ENCODE measurements at places on chromosomes 7 and 10.

DNA sequence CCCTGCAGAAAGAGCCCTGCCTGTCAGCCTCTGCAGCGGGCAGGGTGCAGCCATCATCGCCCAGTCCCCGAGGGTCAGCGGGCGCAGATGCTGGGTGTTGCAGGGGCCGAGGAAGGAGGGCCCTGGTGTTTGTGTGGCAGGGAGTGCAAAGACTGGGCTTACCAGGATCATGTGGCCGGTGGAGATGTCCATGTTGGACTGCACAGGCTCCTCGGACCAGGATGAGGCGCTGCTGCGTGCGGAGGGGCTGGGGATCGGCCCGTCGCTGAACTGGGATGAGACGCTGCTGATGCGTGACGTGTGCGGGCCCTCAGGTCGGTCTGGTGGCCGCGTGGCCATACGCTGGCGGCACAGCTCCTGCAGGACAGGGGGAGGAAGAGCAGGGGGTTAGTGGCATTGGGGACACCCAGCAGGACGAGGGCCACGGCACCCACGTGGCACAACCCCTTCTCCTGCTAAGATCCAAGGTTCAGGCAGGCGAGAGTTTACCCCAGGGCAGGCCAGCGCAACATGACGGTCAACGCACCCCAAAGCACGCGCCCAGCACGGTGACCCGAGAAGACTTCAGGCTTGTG is 319.5 kb downstream of the DNAJB6 start:
- no peak for DNase-seq

DNA sequence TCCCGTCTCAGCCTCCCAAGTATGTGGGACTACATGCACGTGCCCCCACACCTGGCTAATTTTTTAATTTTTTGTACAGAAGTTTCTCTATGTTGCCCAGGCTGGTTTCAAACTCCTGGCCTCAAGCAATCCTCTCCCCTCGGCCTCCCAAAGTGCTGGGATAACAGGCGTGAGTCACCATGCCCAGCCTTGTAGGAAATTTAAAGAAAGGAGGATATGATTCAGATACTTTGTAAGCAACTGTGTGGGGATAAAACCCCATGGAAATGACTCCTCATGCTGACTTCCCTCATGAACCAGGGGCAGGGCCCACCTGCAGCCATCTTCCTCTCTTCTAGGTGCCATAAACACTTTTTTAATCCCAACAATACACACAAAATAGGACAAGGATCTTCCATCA is 50.2 kb downstream of the APBB1IP start:
- no peak for DNase-seq

DNA sequence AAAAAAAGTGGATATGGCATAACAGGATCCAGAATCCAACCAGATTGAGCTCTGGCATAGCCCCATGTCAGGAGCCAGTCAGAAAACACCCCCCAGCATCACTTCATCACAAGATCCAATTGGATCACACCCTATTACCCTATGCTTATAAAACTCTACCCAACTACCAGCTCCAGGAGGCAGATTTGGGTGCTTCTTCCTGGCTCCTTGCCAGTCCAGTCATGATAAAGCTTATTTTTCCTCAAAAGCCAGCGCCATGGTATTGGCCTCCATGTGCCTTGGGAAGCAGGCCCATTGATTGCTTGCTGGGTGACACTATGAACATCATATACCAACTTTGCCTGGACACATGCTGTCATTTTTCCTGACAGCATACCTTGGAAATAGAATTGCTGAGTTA is 281.4 kb upstream of the MKLN1 start:
- no peak for DNase-seq

DNA sequence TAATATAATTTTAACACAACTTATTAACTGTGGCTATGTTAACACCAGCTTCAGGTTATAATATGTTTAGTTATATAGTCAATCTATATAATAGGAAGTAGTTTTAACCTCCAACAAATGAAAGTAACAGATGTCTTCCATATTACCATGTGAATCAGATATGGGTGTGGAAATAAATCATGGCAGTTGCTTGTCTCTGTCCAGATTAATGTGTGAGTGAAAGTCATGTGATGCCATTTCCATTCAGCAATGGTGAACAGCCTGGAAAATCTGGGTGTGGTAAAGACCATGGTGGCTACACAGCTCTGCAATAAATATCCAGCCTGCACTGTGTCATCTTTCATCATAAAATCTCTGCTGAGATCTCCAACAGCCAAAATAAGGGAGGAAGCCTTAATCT is 27.8 kb downstream of the HEPACAM2 start:
- no peak for DNase-seq

- DNase-seq, result no peak
Measured at GRCh38 chr10:75598998-75599397, 167.6 kb downstream of the LRMDA start.

DNA sequence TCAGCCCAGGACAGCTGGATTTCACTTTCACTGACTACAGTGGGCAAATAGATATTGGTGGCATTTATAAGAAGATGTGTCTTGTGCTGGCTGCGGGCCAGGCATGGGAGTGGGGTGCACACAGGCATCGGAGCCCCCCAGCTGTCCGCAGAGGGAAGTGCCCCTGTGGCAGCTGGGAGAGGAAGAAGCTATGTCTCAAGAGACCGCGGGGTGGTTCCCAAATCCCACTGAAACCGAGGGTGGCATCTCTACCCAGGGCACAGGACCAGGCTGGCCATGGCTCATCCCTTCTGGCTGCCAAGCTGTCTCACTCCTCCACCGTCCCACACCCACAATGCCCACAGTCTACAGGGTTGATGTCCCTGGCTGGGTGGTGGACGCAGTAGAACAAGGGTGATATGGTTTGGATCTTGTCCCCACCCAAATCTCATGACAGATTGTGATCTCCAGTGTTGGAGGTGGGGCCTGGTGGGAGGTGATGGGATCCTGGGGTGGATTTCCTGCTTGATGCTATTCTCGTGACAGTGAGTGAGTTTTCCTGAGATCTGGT is 94.8 kb downstream of the TCERG1L start:
- DNase-seq, result no peak
